ENCODE measurements at places on chromosomes 6 and 20.

- no peak for DNase-seq
These were observed 57.4 kb upstream of the DDR1 start for GRCh38 chr6:30826961-30827342.

GRCh38 chr20:9403448-9403847 is 110.9 kb upstream of the LAMP5 start:
- no peak for DNase-seq

DNA sequence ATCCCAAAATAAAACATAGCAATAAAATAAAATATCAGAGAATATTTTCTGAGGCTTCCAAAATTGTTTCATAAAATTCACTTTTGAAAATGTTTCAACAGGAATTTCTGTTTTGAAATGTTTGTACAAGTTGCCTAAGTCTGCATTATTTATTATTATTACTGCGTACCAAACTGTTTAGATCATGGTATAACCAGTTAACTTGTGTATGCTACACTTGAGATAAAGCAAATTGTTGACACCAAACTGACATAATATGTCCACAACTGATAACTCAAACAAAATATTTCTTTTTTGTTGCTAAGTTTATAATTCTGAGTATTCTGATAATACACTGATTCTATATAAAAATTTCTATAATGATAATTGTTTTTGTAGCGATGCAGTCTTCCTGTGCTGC is 531.8 kb upstream of the EYS start:
- DNase-seq, result no peak

GRCh38 chr20:25053255-25054031 is 4.5 kb downstream of the ACSS1 start:
- DNase-seq, result no peak

- no peak for DNase-seq
These were observed 291.1 kb downstream of the HIVEP2 start for GRCh38 chr6:142653710-142654420.

DNA sequence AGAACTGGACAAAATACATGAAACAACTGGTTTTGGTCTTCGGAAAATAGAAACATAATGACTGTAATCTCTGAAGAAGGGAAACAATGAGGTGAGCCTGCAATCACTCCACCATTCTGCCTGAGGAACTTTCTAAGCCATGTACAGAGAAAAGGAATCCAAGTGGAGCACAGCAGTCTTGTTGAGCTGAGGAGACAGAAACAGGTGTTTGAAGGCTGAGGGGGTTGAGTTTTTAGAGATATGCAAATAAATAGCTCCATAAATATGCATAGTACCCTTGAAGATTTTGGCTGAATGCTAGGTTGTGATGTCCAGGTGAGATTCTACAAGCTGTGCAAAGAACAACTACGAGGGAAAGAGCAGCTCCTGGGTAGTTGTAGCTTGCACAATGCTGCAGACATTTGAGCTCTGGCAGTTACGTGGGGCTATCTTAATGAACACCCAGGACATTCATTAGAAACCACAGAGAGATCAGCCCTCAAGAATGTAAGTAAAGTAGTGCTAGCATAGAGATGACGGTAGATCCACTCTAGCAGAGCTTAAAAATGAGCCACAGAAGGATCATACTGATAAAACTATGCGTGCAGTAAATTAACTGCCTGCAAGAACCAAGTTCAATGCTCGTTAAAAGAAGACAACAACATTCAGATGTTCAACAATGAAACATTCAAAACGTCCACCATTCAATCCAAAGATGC is 24.3 kb downstream of the TUBB2B start:
- no peak for DNase-seq

- DNase-seq, result no peak
These were observed 38.5 kb downstream of the RBM38 start for GRCh38 chr20:57429580-57430200.

DNA sequence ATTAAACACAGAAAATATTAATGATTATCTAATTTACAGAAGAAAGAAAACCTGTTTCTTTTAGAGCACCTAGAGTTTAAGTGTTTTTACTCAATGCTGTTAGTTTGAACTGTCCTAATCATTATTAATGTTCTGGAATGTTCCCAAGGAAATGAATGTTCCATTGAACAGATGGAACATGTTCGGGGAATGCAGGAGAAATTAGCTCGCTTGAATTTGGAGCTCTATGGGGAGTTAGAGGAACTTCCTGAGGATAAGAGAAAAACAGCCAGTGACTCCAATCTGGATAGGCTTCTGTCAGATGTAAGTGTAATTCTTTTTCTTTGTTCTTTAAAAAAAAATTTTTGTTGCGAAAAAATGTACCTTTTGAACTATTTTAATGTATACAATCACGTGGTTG is 10.8 kb upstream of the ECT2L start:
- DNase-seq, result no peak

DNA sequence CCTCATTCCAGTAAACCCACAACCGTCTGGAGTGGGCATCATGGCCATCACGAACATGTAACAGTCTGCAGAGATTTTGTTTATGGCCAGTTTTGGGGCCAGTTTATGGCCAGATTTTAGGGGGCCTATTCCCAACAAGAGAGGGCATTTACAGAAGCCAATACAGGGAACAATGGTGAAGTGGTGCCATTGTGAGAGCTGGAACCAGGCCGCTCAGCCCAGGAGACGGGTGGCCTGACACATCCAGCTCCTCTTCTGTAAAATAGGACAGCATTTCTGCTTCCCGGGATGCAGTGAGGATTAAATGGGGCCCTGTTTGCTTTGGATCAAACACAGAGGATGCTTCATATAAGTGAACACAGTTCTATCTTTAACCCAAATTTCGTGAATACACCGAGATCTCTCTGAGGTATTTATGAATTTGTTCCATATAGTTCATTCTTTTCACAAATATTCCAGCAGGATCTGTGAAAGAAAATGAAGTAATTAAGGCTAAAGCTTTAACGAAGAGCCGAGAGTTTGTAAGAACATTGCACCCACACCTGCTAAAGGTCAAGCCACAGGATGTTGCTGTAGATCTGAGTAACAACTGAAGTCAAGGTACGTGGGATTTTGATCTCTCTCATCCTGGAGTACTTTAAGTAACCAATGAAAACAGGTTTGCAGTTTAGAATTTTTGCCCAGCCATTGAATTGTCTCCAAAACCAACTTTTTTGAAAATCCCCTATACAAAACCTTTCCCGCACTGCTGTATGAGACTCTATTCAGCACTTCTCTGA is 14.5 kb upstream of the SIRPG start:
- DNase-seq, result no peak

GRCh38 chr6:4554645-4555044 is 221.6 kb upstream of the CDYL start:
- no peak for DNase-seq

DNA sequence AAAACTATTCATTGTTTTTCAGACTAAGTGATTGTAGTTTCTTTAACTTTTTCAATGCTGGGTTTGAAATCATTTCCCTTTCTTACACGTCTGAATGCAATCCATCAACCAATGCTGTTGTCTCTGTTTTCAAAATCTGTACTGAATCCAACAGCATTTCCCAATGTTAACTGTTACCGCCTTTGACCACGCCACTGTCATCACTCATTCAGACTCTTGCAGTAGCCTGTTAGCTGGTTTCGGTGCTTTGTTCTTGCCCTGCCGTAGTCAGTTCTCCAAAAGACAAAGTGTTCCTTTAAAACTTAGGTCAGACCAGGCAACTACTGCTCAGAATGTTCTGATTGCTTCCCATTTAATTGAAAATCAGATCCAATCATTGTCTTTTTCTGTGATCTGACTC is 131.3 kb downstream of the PLCB4 start:
- no peak for DNase-seq

DNA sequence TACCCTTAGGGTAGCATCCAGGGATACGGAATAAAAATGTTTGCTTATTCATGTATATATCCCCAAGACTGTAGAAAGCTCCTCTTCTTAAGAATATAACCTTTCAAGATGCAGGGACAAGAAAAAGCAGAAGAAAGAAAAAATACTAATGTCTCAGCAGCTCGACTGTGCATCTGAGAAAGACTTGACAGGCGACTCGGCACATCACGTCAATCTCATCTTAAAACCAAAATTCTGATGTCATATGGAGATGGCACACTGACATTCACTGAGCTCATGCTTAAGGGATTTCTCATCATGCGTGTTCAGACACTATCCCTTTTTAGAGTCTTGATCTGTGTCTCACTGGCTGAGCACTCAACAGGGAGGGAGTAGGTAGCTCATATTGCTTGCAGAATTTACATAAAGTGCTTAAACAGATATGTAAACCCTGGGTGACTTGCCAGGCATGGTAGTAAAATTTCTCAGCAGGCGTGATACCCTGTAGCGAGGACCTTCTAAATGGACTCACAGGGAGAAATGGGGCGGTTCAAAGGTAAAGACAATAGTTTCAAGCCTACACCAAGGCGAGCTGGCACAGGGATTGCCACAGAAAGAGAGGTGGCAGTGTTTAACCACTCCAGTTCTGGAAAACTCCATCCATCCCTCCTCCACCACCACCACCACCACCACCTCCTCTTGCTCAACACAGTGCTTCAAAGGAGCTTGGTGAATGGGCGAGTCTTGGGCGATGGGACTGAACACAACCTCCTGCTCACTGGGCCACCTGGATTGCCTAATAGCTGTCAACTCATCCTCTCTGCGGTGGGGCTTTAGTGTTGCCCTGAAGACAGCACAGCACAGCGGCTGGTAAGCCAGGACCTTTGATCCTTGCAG is 330.5 kb downstream of the TFAP2A start:
- DNase-seq, result no peak

GRCh38 chr6:21143645-21144044 is 449.9 kb upstream of the SOX4 start:
- no peak for DNase-seq

- DNase-seq, result no peak
These were observed 18.7 kb upstream of the HLA-DRB1 start for GRCh38 chr6:32608362-32608761.

GRCh38 chr20:24770628-24771541 is 178.2 kb upstream of the CST7 start:
- DNase-seq, result no peak

DNA sequence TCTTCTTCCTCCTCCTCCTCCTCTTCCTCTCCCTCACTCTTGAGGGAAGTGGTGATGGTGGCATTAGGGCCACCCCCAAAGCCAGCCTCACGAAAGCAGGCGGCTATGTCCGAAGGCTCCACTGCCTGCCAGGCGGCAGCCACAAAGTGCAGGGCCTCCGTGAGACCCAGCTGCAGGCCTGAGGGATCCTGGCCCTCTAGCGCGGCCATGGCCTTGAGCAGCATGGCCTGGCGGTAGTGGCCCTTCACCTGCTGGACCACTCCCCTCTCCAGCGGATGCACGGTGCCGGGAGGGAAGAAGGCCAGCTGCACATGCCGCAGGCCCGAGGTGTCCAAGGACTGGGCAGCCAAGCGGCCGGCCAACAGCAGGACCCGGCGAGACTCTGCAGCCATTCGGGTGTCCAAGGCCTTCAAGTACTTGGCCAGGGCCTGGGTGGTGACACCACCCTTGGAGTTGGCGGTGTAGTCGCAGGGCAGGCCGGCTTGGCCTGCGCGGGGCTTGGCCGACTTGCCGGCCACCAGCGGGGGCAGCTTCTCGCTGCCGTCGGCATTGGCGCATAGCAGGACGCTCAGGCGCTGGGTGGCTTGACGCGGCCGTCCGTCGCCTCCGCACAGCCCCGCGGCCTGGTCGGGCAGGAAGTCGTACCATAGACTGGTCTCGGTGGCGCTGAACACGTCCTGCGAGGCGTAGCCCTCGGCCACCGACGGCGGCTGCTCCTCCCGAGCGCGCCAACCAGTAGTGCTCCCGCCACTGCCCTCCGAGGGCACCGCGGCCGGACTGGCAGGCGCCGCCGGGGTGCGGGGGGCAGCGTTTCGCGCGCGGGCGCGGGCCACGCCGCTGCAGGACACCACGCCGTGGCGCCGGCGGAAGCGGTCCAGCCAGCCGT is 1.1 kb downstream of the CENPB start:
- DNase-seq, result no peak

DNA sequence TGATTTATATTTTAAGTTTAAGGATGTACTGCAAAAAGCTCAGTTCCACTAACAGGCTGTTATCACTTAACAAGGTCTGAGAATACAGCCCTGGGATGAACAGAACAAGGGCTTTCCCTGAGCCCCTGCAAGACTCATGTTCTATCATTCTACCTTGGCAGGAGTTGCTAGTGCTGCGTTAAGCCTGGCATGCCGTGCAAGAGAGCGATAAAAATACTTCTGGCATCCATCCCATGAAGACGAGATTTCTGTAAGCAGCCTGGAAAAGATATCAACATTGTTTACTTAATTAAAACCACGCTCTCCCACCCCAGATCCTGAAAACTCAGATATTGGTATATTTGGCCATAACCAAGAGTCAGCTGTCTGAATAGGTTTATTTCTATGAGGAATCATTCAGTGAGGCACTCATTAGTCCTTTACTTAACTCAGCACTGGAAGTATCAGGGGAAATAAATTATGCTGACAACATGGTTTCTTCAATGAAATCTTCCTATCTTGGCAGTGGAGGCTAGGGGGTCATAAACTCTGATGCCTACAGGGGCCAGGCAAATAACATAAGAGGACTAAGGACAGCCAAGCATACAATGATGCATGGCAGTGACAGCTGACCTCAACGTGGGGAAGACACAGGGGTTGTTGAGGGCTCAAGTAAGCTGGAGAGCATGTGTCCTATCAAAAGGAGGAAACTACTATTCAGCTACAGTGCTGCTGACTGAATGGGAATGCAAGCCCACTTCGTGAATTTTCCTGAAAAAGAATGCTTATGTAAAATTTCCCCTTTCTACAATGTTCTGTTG is 37.6 kb upstream of the LYRM2 start:
- no peak for DNase-seq

DNA sequence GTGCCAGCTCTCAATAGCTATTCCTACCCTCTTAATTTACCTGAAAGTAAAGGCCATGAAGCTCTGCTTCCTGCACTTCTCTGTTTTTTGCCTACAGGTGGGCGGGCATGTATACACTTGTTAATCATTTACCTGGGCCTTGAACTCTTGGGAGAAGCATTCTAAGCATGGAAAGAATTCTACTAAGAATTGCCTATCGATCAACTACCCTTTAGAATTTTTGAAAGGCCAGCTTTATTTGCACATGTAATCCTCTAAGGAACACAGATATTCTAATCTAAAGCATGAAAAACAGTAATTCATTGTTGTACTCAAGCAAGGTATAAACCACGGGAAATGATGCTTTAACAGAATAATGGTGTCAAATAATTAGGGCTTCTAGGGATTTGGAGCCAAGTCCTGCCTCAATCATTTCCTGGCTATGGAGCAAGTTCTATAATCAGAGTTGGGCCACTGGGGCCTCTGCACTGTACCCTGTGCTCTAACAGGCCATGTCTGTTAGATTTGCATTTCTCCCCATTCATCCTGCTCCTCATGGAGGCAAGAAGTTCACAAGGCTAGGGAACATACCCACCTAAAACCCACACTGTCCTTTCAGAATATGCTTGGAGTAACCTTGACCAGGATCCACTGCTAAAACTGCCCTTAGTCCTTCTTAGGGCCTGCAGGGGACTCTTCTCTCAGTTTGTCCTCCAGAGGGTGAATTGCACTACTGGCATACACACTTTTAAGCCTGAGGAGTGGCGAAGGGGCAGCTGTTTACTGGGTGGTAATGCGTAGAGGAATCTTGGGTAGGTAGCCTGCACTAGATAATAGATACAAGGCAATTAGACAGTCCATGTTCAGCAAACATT is 276.4 kb upstream of the JAG1 start:
- no peak for DNase-seq

Measured in CD8-positive, alpha-beta T cell (primary cell).